ENCODE measurements at places on chromosomes 5 and 9.

- no peak for DNase-seq
These were observed 605.1 kb downstream of the ELAVL2 start for GRCh38 chr9:23220957-23221356.

DNA sequence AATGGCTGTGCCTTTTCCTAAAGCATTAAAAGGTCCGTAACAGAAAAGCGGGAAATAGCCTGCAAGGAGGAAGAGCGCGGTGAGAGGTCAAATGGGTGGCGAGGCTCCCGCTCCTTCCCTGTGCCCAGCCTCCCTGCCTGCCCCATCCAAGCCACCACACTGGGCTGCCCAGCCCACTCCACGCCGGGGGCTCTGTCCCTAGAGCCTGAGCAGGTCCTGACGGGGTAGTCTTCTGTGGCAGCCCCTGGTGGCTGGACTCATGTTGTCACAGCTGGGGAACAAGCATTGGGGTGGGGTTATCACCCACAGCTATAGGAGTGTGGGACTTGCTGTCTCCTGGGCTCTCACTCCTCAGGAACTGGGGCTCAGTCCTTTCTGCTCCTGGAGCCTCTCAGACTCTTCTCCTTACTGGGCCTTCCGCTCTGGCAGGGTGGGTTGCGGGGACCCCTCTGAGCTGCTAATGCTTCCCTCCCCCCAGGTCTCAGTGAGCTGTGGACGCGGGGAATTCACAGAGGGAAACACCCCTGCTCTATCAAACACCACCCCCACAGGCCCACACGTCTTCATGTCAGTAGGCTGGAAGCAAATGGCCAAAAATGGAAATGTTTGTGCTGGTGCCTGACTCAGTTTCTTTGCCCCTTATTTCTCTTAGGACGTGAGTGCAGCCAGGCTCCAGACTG, 152.4 kb upstream of the PHYKPL start:
- DNase-seq, result no peak

DNA sequence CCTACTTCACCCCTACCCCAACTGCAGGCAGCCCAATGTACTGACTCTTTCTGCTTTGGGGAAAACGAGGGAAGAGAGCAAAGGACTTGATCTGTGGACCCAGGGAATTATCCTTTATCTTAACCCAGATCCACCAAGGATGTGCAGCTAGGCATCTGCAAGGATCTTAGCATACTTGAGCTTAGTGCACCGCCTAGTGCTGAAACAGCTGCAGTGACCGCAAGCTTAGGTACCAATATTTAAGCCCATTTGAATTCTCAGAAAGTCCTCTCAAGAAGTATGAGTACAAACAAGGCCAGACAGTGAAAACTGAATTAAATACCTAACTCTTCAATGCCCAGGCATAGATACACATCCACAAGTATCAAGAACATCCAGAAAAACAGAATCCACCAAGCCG, 576.7 kb upstream of the ADAMTS16 start:
- no peak for DNase-seq

DNA sequence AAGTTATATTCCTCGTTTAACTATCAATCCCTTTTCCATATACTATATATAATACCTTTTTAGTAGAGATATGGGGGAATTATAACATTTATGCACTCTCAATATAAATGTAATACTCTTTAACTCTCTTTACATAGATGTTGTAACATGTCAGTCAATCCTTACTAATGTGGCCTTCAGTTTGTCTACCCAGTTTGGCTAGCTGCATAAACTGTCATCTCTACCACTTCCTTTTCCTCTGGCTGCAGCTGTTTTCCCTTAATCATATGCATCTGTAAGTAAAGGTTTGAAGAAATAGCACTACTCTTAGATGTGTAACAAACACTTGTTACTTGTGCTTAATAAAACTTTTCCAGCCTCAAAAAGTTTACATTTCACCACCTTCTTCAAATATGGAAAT, 13.4 kb downstream of the ABHD17B start:
- no peak for DNase-seq

DNA sequence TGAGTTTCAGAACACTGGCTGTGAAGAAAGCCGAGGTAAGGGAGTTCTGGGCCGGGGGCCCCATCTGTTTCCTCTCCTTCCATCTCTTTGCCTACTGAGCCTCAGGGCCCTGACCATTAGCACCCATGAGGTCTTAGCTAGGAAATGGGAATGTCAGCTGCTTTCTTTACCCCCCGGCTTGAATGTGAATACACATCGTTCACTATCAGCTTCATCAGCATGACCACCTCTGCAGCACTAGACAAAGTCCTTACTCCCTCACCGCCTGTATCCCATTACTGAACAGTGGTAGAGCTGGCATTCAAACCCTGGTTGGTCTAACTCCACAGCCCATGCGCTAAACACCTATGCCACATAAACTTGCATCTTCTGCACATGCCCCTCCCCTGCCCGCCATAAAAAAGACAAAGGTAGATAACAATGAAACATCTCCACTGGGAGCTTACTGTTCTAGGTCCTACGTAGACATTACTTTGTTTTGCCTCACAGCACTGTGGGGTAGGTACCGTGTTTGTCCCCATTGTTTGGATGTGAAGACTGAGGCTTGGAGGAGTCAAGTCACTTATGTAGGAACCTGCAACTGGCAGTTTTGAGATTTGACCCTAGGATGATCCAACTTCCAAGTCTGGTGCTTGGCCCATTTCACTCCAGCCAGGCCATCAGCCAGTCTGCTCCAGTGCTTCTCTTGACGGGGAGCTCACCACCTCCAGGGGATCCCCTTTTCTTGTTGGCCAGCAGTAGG, 93.3 kb downstream of the AMBP start:
- no peak for DNase-seq

- no peak for DNase-seq
These were observed 97.6 kb downstream of the MTX3 start for GRCh38 chr5:79893485-79893884.

DNA sequence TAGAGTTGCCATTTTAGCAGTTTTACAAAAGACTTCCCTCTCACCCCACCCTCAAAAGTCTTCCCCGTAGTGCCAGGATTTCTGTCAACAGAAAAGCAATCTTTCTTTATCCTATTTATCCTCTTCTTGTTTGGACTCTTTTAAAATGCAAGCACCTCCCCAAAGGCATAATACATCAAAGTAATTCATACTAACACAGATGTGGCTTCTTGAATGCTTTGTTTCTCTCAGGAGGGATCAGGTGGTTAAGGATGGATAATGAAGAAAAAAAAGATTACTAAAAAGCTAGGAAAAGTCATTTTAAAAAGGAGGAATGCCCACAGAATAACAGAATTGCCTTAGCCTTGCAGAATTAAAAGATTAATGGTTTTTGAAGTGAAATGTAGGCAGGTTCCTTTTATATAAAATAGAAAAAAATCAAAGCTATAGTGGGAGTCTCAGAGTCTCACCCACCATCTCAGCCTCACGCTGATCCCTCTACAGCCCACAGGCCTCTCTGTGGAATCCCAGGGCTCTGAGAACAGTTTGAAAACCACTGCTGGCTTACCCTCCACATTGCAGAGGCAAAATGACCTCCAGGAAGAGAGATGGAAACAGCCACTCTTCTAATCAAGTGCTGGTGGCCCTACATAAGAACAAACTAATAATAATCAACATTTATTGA, 102.2 kb downstream of the GCNT1 start:
- no peak for DNase-seq

DNA sequence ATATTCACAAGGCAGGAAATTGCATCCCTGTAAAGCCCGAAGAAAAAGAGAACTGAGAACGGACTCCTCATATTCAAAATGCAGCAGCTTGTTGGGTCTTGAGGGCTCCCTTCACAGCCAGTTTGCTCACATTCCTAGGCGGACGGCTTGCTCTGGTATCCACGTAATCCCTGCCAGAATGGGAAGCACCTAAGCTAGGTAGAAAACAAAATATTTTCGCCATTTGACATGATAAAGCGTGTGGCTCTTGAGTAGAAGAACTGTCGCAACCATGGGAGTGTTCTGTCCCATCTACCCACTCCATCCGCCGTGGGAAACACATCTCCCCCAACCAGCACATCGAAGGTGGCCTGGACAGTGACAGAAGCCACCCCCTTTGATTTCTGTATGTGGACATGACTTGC, 183.1 kb downstream of the GAS1 start:
- no peak for DNase-seq

- DNase-seq, result no peak
These were observed 151.9 kb downstream of the SPATA31D1 start for GRCh38 chr9:82140471-82140870.
